ENCODE measurements at places on chromosomes 2 and 18.

DNA sequence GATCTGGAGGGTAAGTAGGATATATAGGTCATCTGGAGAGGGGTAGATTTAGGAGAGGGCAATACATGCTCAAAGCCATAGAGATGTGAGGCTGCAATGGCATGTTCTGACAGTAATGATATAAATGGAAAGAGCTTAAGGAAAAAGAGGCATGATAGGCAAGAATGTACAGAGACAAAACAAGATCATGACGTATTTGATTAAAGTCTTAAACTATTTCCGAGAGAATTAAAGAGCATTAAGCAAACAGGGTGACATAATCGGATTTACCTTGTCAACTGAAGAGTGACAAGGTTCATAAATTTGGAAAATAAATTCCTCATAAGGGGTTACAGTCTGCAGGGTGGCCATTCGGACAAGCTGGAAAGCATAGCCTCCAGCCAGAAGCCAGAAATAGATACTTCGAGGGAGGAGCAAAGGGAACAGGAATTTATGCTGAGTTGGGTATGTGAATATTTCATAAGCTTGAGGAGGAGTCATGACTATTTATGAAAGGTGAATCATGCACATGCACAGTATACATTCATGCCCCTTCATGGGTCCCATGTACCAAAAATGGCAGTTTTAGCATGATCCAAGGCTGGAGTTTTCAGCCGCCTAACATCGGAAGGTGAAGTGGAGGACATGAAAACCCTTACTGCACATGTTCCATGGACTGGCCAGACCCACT is 396.2 kb upstream of the VWC2L start:
- no peak for DNase-seq

- no peak for DNase-seq
Measured at GRCh38 chr2:201407265-201407664, 44.0 kb downstream of the TRAK2 start.

GRCh38 chr2:8432706-8433336 is 249.0 kb upstream of the ID2 start:
- DNase-seq, result no peak

DNA sequence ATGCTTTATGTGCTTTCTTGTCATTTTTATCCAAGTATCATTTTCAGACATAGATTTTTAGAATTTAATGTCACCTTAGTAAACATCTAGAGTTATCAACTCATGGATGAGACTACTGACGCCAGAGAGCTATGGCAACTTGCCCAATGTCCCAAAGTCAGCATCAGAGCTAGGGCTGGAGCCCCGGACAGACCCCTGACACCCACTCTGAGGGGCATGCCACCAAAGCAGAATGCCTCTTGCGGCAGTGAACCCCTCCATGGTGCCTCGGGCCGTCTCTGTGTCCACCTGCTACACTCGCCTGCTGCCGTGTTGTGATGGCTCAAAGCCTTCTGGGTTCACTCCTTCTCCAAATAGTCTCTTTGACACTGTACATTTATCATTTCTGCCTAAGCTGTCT is 5.4 kb downstream of the SIGLEC15 start:
- no peak for DNase-seq

DNA sequence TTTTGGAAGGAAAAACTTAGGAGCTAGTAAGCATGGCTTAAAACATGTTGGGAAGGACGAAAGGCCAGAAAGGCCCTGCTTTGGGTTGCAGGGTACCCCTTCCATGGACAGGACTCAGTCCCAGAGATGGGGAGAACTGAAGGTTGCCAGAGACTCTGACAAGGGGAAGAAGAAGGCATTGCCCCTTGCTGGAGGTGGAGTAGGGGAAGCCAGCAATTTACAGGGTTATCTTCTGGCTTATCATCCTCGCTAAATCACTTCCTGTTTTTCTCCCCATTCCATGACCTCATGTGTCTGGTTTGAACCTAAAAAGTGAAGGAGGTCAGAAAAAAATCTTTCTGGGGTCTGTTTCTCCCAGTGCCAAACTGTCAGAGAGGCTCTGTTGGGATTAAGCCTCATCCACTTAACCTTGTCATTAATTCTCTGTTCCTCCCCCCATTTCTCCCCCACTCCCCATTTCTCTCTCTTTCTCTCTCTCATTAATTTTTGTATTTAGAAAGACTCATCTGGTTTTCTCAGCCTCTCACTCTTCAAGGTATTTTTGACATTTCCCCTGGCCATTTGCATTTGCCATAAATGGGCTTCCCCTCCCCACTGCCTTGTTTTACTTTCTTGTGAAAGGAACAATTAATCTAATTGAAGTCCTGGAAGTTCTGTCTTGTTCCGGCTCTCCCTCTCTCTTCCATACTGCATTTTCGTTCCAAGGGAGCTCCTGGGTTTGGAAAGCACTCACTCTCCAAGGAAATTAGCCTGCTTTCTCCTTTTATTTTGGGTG is 17.4 kb downstream of the NRP2 start:
- DNase-seq, result no peak

GRCh38 chr2:8522687-8523086 is 159.2 kb upstream of the ID2 start:
- no peak for DNase-seq

DNA sequence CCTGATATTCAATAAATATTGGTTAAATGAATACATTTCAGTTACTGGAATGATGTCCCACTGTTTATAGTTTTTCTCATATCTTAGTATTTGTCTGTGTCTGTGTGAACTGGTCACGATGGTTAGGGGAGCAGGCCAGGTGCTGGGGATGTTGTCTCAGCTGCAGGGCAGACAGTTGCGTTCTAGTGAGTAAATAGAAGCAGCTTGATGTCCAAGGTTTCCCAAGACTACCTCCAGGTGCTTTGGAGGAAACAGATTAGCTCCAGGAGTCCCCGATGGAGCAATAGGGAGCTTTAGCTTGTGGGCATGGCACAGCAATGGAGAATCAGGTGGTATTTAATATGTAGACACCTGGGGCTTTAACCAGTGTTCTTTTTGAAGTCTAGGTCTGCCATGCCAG is 75.5 kb downstream of the GULP1 start:
- DNase-seq, result no peak

- DNase-seq, result no peak
Measured at GRCh38 chr2:40178171-40178778, 273.6 kb downstream of the SLC8A1 start.

GRCh38 chr2:160379399-160379798 is 114.2 kb downstream of the RBMS1 start:
- DNase-seq, result no peak

DNA sequence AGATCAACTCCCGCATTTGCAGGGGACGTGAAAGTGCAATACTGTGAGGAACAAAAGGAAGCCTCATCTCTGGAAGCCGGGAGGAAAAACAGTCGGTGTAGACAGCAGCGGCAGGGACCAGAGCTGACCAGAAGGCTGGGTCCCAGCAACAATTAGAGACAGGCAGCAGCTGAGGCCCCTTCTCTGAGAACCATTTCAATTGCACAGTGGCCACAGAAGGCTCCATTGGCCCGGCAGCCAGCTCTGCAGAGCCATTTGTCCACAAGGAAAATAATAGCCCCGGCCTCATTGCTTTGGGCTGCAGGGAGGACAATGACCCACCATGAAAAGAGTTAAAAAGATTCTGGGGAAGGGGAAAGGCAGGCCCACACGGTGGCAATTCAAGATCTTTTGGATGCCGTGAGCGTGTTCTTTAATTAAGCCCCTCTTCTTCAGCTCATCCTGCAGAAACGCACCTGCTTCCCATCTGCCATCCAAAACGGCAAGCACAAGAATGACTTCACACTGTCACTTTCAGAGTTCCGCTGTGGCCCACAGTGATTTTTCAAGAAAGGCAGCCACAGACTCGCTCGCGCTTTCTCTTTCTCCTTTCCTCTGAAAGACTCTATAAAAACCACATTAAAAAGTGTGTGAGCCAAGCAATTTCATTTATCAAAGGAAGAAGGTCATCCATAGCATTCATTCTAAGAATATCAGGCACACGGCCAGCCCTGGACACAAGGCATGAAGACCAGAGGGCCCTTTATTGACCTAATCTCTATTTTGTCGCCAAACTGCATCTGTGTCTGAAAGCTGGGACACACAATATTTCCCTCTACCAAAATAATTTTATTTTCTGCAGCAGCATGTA is 293.6 kb downstream of the SOX11 start:
- no peak for DNase-seq

- DNase-seq, result peak; percentile 22
Measured at GRCh38 chr18:7921938-7922587, 354.9 kb downstream of the PTPRM start.

GRCh38 chr2:236133410-236134012 is 34.7 kb downstream of the GBX2 start:
- DNase-seq, result no peak

DNA sequence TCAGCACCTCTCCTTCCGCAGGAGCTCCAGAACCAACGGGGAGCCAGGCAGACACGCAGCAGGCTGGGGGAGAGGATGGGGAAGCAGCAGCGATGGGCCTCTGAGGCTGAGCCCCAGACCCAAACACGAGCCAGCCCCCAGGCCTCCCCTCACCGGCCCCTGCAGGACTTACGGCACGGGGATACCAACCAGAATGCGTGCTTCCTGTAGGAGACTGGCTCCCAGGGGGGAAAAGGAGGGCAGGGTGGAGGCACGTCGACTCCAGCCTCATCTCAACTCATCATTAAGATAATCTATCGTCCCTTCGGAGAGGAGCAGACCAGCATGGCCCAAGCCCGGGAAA is 495.1 kb upstream of the MYT1L start:
- no peak for DNase-seq

DNA sequence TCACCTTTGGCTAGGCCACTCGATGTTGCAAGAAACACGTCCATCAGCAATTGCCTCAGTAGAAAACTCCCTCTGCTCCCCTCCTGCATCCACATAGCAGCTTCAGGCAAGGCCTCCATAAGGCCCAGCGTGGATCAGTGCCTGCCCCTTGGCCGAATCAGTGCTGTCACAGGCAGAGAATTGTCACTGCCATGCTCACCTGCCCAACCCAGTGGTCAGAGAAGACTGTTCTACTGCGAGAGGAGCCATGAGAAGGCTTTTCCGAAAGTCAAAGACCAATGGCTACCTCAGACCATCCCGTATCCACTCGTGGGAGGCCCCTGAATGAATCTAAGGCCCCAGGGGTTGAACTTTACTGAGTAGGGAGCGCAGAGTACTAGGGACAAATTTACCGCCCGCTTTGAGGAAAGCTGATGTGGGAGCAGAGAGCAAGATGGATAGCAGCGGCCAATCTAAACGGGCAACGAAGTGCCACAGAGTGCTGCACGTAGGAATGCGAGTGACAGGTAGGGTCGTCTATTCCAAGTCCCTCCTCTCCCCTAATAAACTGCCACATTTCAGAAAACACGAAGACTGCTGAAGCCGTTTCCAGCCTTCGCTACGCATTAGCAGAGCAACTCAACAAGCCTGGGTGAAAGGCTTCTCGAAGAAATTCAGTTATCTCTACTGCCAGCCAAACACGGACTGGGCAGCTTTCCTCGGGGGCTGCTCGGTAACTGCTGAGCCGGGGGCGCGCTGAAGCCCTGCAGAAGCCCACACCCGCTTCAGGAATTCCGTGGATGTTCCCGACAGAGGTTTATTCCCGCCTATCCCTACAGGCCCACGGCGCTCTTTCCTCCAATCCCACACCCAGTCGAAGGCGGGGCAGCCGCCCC is 968 bp upstream of the RALBP1 start:
- DNase-seq, result peak; percentile 71

- no peak for DNase-seq
Measured at GRCh38 chr2:152477347-152478092, 142.5 kb downstream of the FMNL2 start.

DNA sequence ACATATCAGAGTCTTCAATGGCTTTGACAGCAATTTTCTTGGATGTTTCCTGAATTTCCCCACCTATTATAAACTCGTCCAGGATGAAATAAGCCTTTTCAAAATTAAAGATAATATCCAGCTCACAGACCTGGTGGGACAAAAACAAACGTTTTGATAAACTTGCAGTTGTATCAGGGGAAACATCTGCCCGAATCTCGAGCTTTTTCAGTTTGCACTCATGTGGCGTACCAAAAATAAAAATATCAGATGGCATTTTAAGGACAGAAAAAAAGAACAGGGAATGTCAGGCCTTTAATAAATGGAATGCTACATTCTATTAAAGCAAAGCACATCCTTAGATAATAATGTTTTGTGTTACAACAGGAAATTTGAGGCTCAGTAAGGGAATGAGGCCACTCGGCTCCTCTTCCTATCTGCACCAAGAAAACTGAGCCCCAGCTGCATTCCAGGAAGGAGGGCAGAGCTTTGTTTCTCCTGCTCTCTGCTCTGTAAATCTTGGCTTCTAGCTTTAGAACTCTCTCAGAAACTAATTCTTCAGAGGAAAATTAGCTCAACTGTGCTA is 72.1 kb downstream of the AP1S3 start:
- no peak for DNase-seq

DNA sequence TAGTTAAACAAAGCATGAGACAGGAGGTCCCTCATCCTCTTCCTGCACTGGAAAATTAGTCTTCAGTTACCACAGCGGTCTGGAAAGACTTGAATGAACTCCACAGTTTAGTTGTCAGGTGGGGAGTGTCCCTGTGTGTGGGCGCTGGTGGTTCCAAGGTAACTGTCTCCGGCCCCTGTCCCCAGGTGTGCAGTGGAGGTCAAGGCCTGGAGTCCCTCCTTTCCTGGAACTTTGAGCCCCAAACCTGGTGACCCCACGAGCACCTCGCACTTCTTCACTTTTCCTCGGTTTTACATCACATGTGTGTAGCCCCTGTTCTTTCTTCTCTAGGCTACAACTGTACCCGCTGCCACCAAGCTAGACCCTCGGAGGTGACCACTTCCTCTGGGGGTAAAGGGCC is 28.0 kb upstream of the INHBB start:
- DNase-seq, result no peak

Measured in hepatic stellate cell (primary cell).